ENCODE measurements at places on chromosomes 1 and 21.

GRCh38 chr1:208208132-208208487 is 36.1 kb downstream of the PLXNA2 start:
- DNase-seq: no peak

GRCh38 chr1:45928486-45929205 is 125.2 kb downstream of the MAST2 start:
- DNase-seq: peak; percentile 58

DNA sequence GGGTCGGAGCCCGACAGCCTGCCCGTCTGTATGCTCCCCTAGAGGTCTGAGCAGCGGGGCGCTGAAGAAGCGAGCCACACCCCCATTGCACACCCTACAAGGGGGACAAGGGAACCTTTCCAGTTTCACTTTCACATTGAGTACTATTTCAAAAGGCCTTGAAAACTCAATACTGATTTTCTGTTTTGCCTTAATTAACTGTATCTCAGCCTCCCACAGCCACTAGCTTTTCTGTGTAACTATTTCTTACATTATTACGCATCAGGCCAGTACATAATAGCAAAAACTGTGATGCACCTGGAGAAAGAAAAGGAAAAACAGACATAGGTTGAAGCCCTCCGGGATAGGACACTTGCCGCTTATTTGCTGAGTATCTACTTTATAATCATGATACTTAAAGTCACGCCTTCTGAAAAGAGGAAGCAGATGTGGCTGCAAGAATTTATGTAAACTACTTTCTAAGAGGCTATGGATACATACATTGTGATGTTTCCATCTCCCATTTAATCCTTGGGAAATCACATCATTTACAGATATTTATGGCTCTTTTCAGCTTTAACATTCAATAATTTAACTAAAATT is 1719.5 kb downstream of the MRPL39 start:
- no peak for DNase-seq

- no peak for DNase-seq
These were observed 12.3 kb upstream of the OTUD3 start for GRCh38 chr1:19869929-19870328.

DNA sequence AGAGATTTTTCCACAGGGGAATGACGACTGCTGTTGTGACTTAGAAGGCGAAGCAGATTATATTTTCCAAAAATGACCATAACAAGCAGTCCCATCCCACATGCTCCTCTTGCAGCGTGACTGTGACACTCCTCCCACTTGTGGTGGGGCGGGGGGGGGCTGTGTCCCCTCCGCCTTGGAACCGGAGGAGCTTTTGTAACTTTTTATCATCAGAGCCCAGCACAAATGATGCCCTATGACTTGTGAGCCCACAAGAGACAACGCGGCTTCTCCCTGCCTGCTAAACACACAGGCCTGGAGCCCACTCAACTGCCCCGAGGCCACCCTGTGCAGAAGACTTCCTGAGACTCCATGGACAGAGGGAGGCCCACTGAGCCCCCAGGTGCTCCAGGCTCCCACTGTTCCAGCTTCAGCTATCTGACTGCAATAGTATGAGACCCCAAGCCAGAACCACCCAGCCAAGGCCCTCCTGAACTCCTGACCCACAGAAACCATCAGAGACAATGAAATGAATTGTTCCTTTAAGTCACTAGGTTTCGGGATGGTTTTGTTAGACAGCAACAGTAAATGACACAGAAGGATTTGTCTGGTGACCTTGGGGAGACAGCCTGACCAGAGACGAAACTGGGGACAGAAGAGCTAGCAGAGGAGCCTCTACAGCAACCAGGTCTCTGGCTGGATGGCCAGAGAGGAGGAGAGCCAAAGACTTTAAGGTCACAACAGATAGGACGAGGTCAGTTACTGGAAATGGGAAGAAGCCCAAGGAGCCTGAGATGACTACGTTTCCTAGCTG is 58.8 kb downstream of the CAPZB start:
- no peak for DNase-seq

DNA sequence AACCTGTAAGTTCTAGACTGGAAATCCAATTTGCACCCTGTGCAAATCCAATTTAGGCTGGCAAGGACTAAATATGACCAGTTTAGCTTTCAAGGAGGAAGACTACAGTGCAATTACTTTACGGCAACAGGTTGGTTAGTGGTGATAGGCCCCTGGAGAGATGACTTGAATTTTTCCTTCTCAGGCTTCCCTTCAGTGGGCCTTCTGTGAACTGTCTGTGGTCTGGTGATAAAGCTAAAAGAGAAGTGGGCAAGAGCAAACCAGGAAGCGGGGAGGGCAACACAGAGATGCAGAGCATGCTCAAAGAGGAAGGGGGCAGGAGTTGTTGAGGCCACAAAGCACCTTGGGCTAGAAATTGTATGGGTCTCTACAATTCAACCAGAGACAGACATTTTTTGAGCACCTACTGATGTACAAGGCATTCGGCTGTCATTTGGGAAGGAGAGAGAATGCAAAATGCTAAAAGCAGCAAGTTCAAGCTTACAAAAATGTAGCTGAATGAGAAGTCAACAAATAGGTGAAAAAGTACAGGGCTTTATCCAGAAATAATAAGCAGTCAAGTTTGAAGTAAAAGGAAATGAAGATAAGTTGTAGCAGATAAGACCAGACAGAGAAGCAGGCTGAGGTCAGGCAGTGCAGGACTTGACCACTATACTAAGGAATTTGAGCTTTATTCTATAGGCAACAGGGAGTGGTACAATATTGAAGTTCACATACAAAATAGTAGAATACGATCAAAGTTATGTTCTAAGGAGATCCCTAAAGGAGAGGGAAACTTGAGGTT is 23.9 kb downstream of the INPP5B start:
- no peak for DNase-seq

DNA sequence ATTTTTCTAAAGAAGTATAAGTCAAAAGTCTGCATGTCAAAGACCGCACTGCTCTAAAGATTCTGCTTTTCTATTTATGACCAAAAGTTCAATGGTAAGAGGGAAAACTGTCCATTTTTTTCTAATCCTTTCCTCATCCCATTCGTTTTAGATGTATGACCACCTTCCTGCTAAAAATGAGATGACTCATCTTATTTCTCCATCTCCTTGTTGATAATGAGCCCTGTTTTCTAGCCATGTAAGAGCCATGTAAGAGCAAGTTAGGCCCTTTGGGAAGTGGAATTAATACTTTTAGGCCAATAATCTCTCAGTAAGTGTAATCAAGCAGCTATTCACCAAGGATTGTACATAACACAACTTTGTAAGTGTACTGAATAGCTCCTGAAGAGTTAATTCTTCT is 475.6 kb upstream of the B3GALT2 start:
- peak; percentile 34 for DNase-seq

GRCh38 chr1:56838759-56839158 is 15.8 kb upstream of the C8A start:
- DNase-seq: peak; percentile 62

- no peak for DNase-seq
These were observed 19.5 kb downstream of the INKA2 start for GRCh38 chr1:111719674-111720132.
